Activated CD4-positive, alpha-beta T cell treated with anti-CD3 and anti-CD28 coated beads, Interleukin-2, amount 10 ng/mL, durations not matched to agents 7 days and 5 days (primary cell): ENCODE measurements at places on chromosomes 7 and 10. TPM values are rescaled to one million over a fixed set of nuclear protein-coding genes. Genes with fewer than 3 reads are reported as not detected.

DNA sequence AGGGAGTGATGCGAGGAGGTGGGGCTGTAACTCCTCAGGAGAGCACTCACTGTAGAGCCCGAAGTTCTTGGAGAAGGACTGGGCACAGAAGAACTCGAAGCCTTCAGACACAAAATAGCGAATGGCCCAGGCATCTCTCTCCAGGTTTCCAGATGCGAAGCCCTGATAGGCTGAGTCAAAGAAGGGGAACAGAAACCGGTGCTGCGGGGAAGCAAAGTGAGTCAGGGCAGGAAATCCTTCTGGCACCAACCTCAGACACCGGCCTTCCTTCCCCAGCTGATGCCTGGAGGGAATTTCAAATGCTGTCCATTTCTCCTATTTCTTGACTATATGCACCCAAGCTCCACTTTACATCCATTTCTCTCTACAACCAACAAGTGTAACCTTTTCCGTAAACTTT lies 26.8 kb downstream of the GOT1 start:
- no peak for DNase-seq

DNA sequence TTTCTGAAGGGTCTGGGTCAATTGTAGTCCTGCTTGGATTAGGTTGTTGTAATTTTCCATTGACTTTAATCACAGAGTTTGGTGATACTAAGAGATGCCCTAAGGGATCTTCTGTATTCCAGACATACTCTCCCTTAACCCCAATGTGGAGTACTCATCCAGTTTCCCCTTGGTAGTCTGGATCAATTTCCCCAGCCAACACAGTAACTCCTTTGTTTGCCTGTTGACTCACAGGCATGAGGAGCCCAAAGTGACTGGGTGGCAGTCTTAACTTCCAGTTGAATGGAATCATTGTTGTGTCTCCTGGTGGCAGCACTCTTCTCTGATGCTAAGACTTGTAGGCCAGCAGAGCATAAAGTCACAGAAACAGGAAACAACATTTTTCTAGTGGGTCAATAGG lies 41.5 kb upstream of the PIK3CG start:
- DNase-seq: no peak

DNA sequence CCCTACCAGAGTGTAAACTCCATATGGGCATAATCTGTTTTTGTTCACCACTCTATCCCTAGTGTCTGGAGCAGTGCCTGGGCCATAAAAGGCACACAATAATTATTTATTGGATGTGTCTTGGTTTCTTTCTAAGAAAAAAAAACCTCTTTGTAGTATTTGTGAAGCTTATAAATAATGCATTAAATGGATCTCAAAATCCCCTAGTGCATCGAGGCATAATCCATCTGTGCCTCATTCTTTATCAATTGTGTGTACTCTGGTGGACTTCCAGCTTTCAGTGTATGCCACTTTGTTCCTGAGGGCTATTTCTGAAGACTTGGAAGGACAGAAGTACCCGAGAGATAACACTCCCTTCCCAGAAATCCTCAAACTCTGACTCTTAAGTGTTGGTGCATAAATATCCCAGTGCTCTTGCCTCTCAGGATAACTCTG lies 255.0 kb upstream of the PHYHIPL start:
- no peak for DNase-seq

DNA sequence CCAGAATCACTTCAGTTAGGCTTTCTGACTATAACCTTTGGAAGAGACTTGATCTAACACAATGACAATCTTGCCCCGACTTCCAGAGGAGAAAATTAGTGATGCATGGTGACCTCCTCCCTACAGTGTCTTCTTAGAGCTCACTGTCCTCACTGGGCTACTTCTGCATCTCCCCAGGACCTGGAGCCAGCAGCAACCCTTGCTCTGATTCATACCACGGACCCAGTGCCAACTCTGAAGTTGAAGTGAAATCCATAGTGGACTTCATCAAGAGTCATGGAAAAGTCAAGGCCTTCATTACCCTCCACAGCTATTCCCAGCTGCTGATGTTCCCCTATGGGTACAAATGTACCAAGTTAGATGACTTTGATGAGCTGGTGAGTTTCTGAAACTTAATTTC lies 12.6 kb downstream of the CPA2 start:
- no peak for DNase-seq

The RGR gene
- total RNA-seq: not detected

DNA sequence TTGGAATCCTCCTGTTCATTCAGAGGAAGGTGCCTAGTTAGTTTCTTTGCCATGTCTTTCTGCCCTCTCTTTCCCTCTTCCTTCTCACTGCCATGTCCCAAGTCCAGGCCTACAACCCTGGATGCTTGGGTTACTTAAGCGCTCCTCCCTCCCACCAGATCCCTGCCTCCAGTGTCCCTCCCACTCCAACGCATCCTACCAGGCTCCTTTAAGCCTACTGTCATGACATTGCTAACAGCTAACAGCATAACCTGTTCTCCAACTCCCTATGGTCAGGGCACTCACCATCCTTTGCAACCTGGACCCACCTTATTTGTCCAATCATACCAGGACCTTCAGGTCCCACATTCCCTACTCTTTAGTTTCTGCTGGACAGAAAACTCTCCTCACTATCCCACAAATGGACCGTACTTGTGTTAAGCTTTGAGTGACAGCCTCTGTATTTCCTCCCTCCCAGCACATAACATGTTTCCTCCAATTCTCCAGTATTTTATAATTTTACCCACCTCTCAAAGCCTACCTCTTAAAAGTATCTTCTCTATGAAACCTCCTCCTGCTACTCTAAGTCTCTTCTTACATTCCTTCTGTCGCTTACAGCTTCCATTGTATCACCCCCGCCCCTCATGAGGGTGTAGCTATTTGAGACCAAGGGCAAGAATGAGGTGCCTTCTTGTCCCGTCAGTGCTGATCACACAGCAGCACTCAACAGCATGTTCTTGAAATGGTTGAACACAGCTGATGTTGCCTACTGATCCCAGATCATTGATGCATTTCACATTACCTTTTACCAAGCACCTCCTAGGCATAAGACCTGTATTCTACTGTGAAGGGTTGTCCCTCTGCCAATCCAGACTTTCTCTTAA lies 1.7 kb downstream of the BLNK start:
- DNase-seq: no peak
